ENCODE measurements at places on chromosomes 11 and 22.

DNA sequence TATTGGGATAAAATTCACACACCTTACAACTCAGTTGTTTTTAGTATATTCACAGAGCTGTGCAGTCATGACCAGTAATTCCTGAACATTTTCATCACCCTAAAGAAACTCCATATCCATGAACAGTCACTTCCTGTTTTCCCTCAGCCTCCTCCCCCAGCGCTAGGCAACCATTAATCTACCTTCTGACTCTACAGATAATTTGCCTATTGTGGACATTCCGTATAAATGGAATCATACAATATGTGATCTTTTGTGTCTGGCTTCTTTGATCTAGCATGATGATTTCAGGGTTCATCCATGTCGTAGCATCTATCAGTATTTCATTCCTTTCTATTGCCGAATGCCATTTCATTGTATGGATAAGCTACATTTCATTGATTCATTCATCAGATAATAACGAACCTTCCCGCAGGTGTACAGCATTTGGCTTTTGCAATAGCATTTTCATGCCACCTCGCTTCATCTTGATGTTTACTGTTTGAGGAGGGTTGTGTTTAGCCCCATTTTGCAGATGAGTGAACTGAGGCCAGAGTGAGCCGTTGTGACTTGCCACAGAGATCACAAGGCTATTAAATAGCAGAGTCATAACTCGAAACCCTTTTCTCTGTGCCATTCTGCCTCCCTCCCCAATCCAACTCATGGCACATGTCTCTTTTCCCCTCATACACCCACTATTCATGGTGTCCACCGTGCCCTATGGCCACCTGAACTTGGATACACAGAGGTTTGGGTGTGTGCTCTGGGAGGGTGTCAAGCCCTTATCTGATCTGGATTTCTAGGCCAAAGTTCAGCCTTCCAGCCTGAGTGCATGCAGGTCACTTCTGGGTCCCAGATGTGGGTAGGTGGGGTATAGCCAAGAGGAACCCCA, 11.1 kb upstream of the MYH9 start:
- peak; percentile 59 for DNase-seq

DNA sequence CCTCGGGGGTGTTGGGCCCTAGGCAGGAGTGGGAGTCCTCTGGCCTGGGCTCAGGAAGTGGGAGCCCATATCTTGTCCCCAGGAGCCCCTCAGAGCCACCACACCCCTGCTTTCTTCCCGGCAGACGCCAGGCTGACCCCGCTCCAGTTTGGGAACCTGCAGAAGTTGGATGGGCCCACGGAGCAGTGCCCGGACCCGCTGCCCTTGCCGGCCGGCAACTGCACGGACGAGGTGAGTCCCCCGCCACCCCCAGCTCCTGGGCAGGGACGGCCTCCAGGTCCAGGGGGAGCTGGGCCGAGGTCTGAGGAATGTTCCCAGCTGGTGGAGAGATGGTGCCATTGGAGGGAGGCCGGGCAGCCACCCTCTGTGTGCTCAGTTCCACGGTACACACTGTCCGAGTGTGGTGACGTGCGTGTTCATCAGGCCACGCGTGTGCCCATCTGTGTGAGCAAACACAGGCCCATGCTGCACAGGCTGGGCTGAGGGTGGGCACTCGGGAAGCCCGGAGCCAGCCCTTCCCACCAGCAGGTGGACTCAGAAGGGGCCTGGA, 4.8 kb downstream of the MUC5B start:
- DNase-seq = no peak

DNA sequence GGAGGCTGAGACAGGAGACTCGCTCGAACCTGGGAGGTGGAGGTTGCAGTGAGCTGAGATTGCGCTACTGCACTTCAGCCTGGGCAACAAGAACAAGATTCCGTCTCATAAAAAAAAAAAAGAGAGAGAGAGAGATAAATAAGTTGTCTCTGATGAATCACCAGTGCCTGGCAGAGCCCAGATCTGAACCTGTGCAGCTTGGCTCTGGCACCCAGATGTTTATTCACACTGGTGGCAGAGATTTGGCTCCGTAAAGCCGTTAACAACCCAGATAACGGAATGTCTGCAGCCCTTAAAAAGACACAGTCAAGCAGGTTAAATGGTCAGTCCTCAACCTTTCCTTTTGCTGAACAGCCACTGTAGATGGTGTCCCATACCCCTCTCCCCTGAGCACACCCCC, 33.5 kb upstream of the RTL6 start:
- no peak for DNase-seq

- no peak for DNase-seq
Measured at GRCh38 chr11:76194872-76195668, 11.2 kb downstream of the WNT11 start.

DNA sequence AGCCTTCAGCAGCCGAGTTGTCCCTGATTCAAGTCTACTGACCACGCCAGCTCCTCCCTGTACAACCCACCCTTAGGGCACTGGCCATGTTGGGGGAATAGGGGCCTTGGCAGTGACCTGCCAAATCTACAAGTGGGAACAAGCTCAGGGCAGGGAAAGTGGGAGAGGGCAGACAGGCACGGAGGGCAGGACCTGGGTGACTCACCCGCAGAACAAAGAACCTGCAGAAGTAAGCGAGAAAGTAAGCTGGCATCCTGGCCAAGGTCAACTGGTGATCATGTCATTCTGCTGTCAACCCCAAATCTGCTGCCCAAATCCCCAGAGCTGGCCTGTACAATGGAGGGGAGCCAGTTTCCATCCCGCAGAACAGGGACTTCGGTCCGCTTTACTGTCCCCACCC, 7.9 kb upstream of the SCGB1A1 start:
- no peak for DNase-seq

DNA sequence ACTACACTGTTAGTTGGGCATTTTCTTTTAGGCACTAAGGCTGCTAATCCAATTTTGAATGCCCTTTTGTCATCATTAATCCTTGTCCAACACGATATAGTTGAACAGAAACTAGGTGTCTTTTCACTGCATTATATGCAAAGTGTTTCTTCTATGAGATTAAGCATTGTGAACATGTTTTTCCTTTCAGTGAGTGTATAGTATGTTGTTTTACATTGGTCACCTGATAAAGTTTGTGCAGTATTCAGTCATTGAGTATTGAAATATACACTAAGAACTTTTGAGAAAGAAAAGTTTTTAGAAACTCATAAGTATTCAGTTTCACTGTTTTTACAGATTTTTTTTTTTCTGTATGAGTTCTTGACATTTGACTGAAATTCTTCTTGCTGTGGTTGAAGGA, 59.0 kb downstream of the ZC3H12C start:
- no peak for DNase-seq

- DNase-seq = no peak
Measured at GRCh38 chr22:30283342-30283741, 6.0 kb downstream of the CASTOR1 start.

- peak; percentile 91 for DNase-seq
Measured at GRCh38 chr11:18383388-18384156, 10.8 kb upstream of the LDHA start.

DNA sequence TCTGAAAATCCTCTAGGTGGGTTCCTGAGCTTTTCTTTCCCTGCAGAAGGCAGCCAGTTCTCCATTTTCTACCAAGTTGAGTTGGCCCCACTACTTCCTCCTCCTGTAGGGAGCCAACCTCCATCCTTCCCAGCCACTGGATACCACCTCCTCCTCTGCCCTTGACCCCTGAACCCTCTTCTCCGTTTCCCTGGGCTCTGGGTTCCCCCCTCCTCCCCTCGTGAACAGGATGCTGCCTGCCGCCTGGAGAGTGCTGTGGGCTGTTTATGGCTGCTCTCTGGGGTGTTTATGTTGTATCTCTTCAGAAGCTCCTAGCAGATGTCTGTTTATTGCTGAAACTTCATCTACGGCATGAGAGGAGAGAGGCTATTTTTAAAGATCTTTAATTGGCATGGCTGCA, 8.6 kb downstream of the MICAL2 start:
- DNase-seq = peak; percentile 26

GRCh38 chr22:38023045-38023444, 34.2 kb upstream of the PICK1 start:
- DNase-seq = no peak

GRCh38 chr11:96753997-96754396, 364.2 kb downstream of the JRKL start:
- DNase-seq = no peak

GRCh38 chr11:88307749-88308425, 29.6 kb downstream of the CTSC start:
- DNase-seq = no peak

- DNase-seq = no peak
Measured at GRCh38 chr11:45614196-45614828, 51.1 kb downstream of the CHST1 start.

- DNase-seq = no peak
Measured at GRCh38 chr11:46345131-46345597, 2.1 kb upstream of the DGKZ start.

- DNase-seq = no peak
Measured at GRCh38 chr22:49197505-49197904, 630.2 kb downstream of the BRD1 start.

DNA sequence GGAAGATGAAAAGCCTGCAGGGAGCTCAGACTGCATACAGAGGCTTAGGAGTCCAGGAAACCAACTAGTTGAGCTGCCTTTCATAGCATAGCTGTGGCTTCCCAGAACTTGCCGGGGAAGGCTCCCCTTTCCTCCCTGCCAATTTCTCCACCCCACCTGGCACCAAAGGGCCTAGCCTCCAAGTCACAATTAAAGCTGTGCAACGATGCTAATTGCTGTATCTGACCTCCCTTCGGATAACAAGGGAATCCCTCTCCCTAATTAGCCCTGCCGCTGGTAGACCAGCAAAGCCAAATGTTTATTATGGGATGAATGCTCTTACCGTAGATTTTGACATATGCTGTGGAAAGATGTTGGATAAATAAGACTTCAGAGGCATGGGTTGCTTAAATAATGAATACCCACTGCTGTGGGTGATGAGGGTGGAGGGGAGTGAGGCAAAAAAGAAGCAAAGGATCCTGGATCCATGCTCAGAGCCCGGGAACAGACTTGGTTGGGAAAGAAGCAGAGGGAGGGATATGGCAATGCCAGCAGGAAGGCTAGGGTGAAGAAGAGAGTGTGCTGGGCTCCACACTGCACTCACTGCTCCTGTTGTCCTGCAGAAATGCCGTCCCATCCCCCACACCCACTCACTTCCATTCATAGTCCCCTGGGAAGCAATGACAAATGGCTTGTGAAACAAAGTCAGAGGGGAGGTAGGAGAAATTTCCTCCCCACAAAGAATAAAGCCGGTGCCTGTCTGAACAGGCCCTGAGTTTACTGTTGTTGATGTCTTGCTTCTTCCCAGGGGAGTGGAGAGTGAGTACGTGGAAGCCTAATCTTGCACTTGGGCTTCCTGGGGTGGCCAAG, 608.1 kb upstream of the CADM1 start:
- DNase-seq = no peak

- peak; percentile 28 for DNase-seq
Measured at GRCh38 chr22:26550498-26551033, 38.3 kb upstream of the TFIP11 start.

DNA sequence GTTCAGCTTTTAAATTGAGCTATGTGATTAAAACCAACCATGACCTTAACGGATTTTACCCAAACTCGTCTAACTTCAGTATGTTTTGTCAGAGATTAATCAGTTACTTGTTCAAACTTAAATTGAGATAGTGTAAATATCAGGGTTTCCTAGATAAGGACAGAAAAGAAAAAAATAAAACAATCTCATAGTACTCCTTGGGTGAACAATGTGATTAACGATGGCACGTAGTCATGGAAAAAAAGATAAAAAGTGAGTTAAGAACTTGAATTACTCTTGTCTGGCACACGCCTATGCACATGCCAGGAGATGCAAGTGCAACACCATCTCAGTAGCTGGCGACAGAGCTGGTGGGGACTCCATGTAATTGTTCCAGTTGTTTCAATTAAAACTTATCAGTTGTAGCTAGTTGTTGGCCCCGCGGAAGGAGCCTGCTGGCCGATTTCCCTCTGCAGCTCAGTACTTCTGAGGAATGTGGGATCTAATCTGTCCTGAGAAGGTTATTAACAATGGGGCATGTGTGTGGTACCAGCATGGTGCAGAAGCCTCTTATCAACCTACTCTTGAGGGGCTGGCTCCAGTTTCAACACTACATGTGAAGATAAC, 3.0 kb downstream of the RASSF10 start:
- no peak for DNase-seq

GRCh38 chr11:30381879-30382278, 59.0 kb downstream of the ARL14EP start:
- no peak for DNase-seq

DNA sequence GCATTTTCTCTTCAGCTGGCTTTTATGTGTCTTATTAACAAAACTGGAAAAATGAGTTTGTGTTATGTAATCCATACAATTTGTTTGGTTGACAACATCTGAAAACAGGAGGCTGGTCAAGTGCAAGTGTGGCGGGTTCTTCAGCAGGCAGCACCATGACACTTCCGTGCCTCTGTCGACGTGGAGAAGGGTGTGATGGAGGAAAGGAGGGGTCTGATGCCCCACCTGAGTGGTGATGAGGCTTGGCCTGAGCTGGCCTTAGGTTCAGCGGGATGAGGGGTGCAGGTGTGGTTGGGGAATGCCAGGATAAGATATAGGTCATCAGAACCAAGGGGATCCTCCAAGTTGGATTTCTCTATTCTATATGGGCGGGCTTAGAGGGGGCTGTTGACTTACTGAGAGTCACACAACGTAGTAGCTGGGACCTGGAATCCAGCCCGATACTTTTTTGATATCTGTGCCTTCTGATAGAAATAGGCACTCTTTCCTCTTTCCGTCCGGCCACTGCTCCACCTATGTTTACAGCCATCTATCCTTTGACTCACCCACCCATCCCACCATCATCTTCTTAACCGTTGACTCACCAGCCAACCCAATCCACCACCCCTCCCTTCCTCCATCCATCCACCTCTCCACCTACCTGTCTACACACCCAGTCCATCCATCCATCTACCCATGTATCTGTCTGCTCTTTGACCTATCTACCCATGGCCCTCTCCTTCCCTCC, 29.0 kb downstream of the SHANK3 start:
- no peak for DNase-seq

- DNase-seq = no peak
Measured at GRCh38 chr22:21000207-21000986, 1.5 kb downstream of the THAP7 start.

GRCh38 chr11:11383995-11384394, 30.9 kb upstream of the CSNK2A3 start:
- no peak for DNase-seq

Data from SW480 (cell line).